ENCODE measurements at places on chromosomes 11 and 22.

DNA sequence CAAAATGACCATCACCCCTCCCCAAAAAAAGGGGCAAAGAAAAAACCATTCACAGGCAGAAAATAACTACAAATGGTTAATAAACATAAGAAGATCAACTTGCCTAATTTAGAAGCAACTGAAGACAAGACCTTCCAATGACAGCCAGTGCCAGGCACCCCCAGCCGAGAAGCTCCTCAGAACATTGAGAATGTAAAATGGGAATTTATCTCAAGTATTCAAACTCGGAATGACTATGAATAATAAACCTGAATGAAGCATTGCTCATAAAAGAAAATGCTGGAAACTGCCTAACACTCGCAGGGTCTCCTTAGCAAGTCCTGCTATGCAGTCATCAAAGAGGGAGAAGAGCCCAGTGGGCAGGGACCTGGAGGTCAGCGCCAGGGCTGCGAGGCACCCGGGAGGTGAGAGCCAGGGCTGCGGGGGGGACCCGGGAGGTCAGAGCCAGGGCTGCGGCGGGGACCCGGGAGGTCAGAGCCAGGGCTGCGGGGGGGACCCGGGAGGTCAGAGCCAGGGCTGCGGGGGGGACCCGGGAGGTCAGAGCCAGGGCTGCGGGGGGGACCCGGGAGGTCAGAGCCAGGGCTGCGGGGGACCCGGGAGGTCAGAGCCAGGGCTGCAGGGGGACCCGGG lies 23.2 kb upstream of the MOB2 start:
- no peak for DNase-seq

DNA sequence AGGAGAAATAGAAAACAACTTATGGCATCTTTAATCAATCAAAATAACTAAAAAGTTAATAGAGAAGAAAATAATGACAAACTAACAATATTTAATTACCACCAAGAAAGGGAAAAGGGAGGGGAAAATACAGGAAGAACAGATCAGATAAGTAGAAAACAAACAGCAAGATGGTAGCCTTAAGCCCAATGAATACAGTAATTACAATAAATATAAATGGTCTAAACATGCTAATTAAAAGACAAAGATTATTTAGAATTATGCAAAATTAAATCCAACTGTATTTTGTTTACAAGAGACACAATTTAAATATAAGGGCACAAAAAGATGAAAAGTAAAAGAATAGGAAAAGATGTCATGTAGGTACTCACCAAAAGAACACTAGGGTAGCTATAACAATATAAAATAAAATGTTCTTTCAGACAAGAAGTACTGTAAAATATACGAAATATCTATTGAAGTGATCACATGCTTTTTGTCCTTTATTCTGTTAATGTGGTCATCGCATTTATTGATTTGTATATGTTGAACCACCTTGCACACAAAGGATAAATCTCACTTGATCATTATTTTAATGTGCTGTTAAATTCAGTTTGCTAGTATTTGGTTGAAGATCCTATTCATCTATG lies 14.0 kb downstream of the C11orf65 start:
- DNase-seq, result no peak

- peak; percentile 50 for DNase-seq
Measured at GRCh38 chr11:832529-833113, at the start of gene CD151. CD151 (plus strand) TSS chr11:832952; CDS start chr11:836070, 3,118 bp downstream.

DNA sequence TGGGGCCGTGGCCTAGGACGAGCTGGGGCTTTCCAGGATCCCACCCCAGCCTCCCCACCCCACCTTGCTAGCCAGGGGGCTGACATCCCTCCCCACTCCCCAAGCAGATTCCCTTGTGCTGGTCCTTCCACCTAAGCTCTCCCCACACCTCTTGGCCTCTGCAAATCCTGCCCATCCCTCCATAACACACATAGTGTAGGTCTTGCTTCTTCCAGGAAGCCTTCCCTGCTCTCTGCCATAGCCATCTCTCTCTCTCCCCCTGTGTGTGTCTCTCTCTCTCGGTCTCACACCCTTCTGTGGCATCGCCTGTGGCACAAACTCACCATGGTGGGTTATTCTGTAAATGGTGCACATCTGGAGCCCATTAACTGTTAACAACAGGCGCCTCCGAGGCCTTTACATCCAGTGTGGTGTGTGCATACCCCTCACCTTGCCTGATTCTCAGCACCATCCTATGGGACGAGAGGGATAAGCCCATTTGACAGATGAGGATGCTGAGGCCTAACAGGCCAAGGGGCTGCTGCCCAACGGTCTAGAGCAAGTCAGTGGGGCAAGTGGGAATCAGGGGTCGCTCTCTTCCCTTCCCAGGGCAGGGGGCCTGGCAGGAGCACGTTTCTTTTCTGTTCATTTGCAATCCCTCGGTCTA lies 22.2 kb upstream of the PICK1 start:
- no peak for DNase-seq

GRCh38 chr22:27045103-27045947 lies 387.9 kb downstream of the MIAT start:
- no peak for DNase-seq

DNA sequence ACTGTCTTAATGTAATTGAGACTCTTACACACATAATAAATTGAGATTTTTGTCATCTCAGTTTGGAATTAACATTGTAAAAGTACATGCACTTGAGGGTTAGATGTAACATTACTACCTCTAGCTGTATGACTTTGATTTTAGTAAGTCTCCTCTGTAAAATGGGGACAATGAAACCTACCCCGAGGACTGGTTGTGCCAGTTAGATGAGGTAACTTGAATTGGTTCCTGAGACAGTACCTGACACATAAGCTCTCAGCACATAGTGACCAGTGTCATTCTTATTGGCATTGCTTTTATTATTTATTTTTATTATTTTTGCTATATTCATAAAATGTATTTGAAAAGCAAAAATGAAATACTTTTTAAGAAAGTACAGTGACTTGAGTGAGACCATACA lies 114.8 kb downstream of the TEAD1 start:
- DNase-seq, result no peak

GRCh38 chr11:83437939-83438338 lies 151.8 kb upstream of the CCDC90B start:
- no peak for DNase-seq

GRCh38 chr11:30351061-30351460 lies 28.2 kb downstream of the ARL14EP start:
- no peak for DNase-seq

DNA sequence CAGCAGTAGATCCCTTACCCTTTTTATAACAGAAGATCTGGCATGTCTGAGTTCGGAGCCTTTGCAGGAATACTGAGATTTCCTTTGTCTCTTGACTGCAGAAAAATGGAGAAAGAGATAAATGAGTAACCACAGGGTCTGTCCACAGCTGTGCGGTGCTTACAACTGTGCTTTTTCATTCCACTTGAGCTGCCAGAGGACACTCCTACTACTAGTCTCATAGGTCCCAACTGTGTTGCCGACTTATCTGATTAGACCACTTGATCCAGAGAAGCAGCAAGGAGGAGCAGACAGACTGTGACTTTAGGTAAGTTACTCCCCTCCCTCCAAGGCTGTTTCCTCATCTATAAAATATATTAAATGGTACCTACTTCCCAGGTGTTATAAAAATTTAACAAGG lies 17.5 kb downstream of the FAM227A start:
- DNase-seq, result no peak

Data from activated CD8-positive, alpha-beta memory T cell treated with anti-CD3 and anti-CD28 coated beads for 1 hour (primary cell).